Nephron progenitor cell (in vitro differentiated cells): ENCODE measurements at places on chromosomes 11 and 22.

DNA sequence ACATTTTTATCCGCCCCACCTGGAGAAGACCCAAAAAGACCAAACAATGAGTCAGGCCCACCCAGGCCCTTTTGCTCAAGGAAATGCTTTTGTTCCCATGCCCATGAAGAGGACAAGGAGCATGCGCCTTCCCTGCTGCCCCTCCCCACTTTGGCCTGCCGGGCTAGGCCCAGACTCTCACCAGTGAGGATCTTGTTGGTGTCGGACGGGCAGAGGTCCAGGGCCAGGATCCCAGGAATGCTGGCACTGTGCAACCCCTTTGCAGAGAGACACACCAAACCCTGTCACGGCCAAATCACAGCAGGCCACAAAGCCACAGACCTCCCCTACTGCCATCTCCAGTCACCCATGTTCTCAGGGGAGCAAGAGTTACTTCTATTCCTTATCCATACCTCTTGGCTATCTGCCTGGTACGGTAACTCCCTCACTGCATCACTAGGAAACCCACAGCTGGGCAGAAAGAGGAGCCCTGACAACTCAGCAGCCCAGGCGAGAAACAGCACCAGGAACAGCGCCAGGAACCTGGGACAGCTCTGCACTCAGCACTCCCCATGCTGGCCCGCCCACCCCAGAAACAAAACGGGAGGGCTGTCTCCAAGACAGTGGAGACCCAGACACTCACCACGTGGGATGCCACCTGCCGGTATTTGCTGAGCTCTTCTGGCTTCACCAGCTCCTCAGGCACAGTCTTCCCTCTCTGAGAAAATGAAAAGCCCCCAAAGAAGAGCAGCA lies 5.5 kb downstream of the PRPF19 start:
- no peak for DNase-seq

DNA sequence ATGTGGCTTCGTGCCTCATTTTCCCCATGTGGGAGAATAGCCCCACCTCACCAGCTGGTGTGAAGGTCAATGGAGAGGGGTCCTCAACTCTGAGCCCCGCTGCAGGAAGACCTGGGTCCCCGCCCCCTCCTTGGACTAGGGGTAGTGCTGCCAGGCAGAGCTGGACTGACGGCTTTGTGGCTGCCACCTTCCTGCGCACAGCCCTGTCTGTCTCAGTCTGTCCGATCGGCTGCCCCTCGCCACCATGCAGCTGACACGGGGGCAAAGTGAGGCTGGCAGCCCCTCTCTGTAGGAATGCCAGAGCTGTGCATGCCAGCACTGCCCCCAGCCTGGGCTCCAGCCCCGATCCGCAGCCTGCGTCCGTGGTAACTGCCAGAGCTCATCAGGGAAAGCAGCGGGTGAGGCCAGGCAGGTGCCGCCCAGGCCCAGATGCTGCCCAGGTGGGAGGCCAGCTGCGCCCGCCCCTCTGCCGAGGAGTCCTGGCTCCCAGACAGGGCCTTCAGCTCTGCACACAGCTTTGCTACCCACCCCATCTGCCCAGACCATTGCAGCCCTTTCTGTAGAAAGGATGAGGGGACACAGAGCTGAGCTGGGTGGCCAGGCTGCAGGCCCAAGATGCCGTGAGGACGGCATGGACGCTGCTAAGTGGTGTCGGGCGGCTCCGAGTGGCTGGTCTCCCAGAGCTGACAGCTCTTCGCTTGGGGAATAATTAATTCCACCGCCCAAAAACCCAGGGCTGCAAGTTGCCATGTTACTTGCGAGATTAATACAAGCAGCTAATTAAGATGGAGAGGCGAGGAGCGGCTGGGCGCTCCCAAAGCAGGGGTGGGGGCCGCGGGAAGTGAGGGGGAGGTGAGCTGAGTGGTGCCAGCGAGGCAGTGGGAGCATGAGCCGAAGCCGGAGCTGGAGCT lies 19.5 kb upstream of the FLRT1 start:
- no peak for DNase-seq

GRCh38 chr22:44537467-44537866 lies 39.4 kb upstream of the RTL6 start:
- DNase-seq, result no peak

- DNase-seq, result no peak
Observed at GRCh38 chr22:19986011-19986409, 30.6 kb downstream of the ARVCF start.

GRCh38 chr11:33134276-33134675 lies 27.0 kb downstream of the CSTF3 start:
- no peak for DNase-seq

DNA sequence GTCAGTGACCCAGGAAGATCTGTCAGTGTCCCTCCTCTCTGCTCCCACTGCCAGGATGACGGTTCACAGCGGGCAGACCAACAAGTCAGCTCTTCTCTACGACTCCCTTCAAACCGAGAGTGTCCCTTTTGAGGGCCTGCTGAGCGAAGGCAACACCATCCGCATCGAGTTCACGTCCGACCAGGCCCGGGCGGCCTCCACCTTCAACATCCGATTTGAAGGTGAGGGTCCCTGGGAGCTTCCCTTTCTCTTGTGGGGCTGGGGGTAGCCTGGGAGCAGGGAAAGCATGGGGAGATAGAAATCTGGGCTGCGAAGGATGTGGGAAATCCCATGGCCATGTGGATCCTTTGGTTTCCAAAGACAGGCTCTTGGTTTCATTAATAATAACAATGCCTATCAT lies 118.4 kb upstream of the ASPHD2 start:
- DNase-seq, result no peak

DNA sequence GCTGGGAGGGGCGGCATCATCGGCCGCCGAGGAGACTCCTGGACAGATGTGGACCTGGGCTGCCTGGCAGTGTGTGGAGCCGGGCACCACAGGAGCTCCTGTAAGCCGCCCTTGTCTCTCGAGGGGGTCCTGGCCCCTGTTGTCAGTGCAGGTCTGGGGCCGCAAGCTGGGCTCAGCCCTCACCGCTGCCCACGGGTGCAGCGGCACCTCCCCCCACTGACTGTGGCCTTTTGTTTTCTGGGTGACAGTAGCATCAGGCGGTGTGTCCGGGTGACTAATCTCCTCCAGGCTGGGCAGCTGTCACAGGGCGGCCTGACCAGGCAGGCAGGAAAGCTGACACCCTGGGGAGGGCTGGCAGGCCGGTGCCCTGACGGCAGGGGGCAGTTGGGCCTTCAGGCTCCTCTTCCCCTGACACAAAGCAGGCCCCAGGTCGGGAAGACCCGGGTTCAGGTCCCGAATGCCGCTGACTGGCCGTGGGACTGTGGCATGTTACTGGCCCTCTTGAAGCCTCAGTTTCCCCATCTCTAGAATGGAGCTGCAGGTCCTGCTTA lies 16.3 kb downstream of the DGKZ start:
- no peak for DNase-seq

DNA sequence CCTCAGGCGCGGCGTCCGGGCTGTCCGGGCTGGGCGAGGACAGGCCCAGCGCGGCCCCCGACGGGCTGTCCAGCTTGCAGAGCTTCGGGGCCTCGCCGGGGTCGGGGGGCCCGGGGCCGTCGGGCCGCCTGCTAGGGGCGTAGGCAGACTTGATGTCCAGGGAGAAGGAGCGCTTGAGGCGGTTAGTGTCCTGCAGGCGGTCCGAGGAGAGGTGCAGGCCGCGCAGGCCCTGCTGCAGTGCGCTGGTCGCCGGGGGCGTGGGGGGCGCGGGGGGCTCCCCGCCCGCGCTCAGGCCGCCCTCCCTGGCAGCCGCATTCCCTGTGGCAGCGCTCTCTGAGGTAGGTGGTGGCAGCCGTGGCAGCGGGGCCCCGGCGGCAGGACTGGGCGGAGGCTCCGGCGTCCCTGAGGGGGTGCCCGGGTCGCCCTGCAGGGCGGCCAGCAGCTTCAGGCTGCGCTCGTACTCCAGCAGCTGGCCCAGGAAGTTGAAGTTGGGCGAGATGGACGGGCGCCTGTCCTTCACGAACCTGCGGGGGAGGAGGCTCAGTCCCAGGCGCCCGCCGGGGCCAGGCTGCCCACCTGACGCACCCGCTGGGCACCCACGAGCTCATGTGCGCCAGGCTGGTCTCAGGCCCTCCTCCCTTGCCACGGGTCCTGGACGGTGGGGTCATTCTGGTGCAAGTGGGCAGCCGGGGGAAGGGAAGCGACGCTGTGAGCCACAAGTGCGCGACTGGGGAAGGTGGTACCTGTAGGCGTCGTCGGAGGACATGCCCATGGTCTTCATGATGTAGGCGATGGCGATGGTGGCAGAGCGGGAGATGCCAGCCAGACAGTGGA lies 14.8 kb downstream of the DUSP8 start:
- no peak for DNase-seq

DNA sequence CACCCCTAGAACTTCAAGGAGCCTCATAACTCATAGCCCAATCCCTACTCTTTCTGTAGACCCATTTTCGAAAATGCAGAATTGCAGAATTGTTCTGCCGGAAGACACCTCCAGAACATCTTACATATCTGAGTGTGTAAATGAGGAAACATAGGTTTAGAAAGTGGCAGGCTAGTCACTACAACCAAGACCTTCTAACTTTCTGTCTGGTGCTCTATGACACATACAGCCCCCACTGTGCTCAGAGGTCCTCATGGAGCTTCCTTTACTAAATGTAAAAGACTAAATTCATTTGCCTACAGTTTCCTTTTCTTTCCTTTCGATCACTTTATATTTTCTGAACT lies 132.1 kb upstream of the DDI1 start:
- DNase-seq, result no peak

DNA sequence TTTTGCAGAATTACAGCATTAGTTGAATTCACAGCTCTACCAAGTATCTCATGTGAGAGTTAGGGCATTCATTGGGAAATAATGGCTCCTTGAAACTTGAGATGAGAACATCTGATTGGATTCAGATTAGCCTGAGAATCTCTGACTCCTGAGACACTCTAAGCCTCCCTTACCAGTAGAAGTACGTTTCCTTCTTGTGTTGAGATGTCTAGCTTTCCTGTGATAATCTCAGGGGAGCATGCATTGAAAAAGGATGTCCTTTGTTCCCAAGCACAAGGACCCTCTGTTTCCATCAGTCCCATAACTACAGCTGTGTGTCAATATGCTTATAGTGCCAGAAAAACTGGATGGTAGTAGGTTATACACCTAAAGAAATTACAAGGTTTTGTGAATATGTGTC lies 35.2 kb upstream of the RDX start:
- DNase-seq, result no peak

GRCh38 chr22:27804470-27805297 lies 3.1 kb upstream of the MN1 start:
- DNase-seq, result peak; percentile 77

DNA sequence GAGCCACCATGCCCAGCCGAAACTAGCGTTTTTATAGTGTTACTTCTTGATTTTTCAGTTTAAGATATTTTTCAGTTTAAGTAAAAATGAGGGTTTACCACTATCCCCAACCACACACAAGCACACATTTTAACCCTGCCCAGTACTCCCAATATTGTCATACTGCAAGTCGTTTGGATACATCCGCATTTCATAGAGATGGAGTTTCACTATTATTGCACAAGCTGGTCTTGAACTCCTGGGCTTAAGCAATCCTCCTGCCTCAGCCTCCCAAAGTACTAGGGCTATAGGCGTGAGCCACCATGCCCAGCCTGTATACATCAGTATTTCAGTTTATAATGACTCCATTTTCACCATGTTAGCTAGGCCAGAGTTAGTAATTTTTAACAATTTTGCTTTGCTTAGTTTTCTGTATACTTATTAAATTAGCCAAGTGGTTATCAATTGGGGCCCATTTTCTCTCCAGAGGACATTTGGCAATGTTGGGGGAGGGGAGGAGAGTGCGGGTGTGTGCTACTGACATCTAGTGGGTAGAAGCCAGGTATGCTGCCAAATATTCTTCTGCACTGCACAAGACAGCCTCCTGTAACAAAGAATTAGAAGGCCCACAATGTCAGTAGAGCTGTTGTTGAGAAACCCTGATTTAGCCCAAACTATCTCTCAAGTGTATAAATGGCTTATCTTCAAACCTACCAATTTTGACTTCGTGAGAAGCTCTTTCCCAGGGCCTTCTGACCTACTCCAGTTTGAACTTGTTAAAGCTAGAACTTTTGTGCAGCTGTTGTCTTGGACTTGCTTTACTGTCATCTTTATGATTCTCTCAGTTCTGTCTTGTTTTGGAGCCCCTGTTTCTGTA lies 7.3 kb downstream of the USP47 start:
- DNase-seq, result peak; percentile 30

DNA sequence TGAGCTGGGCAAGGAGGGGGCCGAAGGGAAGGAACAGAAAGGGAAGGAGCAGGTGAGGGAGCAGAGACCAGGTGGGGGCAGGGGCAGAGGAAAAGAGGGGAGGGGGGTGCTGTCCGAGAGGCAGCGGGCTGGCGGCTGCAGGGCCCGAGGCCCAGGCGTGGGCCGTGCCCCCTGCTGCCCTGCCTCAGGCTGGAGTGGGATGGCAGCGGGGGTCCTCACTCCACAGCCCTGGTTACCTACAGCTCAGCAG lies 2.3 kb downstream of the IGF2 start:
- DNase-seq, result no peak

DNA sequence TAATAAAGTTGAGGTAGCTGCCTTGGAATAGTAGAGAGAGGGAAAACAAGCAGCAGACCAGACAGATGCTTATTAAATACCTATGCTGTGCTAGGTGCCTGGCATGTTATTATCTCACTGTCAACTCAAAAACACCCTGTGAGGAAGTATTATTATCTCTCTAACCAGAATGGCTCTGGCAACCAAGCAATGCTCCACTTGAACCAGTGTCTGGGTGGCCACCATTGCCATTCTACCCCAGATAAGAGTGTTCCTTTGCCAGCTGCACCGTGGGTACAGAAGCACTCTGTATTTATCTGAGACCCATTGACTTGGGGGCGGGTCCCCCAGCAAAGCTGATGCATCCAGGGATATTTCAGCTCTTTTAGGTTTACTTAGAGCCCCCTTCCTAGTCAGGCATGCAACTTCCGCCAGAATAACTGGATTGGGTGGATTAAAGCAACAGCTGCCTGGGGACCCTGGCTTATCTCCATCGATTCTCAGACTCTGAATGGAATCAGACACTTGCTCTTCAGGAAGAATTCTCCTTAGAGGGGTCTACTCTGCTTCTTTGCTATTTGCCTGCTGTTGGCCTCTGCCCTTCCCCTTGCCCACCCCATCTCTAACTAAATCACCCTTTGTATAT lies 49.1 kb downstream of the RCN1 start:
- no peak for DNase-seq

DNA sequence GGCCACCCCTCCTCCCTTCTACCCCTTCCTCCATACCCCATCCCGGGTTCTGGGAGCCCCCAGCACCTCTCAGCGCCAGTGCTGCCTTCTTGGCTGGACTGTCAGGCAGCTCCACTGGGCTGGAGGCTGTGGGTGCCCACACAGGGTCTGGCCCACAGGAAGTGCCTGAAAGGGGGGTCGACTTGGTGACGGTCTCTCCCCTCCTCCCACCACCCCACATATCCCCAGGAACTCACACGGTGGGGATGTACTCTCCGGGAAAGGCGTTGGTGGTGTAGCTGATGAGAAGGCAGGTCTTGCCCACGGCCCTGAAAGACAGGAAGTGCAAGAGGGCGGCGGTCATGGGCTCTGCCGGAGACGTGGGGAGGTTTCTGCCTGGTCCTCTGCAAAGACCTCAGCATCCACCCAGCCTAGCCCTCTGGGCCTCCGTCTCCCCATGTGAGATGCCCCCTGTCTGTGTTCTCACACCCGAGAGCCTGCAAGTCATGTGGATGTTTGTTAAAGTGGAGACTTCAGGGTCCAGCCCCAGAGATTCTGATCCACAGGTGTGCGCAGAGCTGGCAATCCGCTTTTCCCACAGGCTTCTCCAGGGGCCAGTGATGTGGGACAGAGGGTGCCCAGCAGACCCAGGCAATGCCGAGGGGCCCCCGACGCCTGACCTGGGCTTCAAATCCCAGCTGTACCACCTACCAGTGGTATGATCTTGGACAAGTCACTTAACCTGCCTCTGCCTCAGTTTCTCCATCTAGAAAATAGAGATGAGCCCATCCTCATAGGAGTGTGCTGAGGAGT lies 2.5 kb downstream of the RAC2 start:
- DNase-seq, result no peak

- no peak for DNase-seq
Observed at GRCh38 chr11:117495357-117495756, 167.7 kb downstream of the CEP164 start.
